ENCODE measurements at places on chromosomes 7 and 10.

GRCh38 chr7:40490603-40490924 lies 355.8 kb downstream of the SUGCT start:
- no peak for DNase-seq

GRCh38 chr10:36676756-36677430 lies 448.5 kb upstream of the ANKRD30A start:
- no peak for DNase-seq

- DNase-seq, result no peak
These were observed 25.6 kb downstream of the RNF216 start for GRCh38 chr7:5755704-5756504.

DNA sequence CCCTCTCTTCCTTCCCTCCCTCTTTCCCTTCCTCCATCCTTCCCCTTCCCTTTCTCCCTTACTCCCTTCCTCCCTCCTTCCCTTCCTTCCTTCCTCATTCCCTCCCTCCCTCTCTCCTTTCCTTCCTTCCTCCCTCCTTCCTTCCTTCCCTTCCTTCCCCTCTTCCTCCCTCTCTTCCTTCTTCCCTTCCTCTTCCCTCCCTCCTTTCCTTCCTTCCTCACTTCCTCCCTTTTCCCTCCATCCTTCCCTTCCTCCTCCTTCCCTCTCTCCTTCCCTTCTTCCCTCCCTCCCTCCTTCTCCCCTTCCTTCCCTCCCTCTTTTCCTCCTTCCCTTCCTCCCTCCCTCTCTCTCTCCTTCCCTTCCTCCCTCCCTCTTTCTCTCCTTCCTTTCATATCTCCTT lies 12.7 kb upstream of the SLC18A2 start:
- DNase-seq, result no peak

GRCh38 chr7:3915337-3915878 lies 614.4 kb downstream of the SDK1 start:
- no peak for DNase-seq

Data from stimulated activated naive CD8-positive, alpha-beta T cell treated with anti-CD3 and anti-CD28 coated beads, Interleukin-15, amount 100 ng/mL, for 72 hours (primary cell).